ENCODE measurements at places on chromosomes 12 and 14.

- no peak for DNase-seq
Measured at GRCh38 chr12:113929312-113929989, 36.7 kb downstream of the RBM19 start.

- DNase-seq = no peak
Measured at GRCh38 chr12:81465876-81466275, 293.3 kb downstream of the PPFIA2 start.

GRCh38 chr12:41228066-41228820 lies 40.1 kb downstream of the PDZRN4 start:
- DNase-seq = no peak

- no peak for DNase-seq
Measured at GRCh38 chr14:105952826-105953225, 426.4 kb downstream of the TMEM121 start.

GRCh38 chr12:26566675-26567074 lies 266.3 kb downstream of the ITPR2 start:
- DNase-seq = no peak

DNA sequence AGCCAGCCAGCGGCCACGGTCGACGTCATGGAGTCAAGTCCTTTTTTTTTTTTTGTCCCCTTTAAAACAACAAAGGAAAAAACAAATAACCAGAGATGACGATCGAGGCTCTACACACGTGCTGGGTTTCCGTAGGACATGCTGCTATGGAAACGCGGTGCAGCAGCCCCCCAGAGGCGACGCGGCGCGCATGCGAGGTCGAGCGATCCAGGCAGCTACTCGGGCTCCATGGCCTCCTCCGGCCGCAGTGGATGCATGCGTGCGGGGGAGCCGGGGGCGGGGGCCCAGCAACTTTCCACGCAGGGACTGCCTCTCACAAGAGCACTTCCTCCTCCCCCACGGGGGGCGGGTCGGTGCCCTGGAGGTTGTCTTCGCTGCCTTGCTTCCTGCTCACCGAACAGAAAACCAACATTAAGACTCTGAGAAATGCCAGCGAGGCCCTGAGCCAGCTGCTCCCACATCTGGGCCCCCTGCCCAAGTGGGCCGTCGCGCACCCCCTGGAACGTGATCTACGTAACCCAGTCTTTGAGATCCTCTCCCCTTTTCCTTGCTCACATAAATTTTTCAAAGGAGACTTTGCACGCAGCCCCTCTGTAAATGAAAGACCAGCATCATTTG lies 30.7 kb downstream of the P2RX4 start:
- peak; percentile 72 for DNase-seq

DNA sequence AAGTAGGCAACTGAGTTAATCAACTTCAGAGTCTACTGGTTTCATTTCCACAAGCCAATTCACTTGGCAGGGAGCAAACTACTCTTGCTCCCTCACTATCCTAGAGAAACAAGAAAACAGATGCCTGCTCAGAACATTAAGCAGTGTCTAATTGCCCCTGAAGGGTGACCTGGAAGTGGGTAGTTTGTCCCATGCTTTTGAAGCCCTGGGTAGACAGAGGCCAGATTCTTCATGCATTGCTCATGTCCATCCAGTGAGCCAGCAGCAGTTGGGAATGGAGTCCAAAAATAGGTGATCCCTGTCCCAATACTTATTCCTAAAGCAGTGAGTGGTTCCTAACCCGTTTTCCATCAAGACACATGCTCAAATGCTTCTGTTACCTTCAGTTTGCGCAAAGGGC lies 48.8 kb downstream of the BICDL1 start:
- DNase-seq = no peak

DNA sequence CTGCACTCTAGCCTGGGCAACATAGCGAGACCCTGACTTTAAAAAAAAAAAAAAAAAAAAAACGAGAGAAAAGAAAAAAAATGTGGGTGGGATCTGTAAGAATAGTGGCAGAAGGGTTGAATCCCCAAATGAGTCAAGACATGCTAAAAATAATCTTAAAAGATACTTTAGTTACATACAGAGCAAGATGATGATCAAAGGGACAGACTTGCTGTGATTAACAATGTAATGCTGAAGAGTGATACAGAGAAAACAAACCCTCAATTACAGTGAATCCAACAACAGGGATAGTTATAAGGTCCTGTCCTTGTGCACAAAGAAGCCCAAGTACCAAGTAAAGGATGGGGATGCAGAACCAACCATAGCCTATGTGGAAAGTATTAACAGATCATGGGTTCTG lies 80.3 kb downstream of the DCAF5 start:
- DNase-seq = no peak

All from mucosa of gallbladder (tissue), 1 donor.